Thoracic aorta (tissue), 2 donors: ENCODE measurements at places on chromosomes 2 and 18. TPM values are rescaled to one million over a fixed set of nuclear protein-coding genes. Genes with fewer than 3 reads are reported as not detected.

Gene PIEZO2
- total RNA-seq: 8.3 TPM

Gene IL1R2
- total RNA-seq: 18.3 TPM

Gene UGT1A7
- 0.35 TPM for total RNA-seq

GRCh38 chr2:127361929-127362885, 25.6 kb downstream of the MAP3K2 start:
- DNase-seq: no peak

DNA sequence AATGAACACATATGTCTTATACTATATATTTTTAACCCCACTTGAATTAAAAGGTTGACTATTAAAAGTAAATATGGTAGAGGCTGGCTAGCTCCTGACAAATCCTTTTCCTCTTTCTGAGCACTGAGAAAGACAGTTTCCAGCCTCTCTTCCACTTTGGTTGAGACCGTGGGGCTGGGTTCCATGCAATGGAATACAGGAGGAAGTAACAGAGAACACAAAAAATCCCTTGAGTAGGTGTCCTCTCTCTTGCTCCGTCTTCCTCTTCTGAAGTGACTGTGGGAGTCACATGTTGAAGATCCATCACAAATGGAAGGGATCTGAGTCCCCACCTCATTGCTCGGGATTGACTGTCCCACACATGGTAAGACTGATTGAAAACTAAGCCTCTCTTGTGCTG, 36.6 kb upstream of the SIGLEC15 start:
- DNase-seq: no peak

GRCh38 chr2:236177967-236178889, 10.0 kb upstream of the GBX2 start:
- no peak for DNase-seq

DNA sequence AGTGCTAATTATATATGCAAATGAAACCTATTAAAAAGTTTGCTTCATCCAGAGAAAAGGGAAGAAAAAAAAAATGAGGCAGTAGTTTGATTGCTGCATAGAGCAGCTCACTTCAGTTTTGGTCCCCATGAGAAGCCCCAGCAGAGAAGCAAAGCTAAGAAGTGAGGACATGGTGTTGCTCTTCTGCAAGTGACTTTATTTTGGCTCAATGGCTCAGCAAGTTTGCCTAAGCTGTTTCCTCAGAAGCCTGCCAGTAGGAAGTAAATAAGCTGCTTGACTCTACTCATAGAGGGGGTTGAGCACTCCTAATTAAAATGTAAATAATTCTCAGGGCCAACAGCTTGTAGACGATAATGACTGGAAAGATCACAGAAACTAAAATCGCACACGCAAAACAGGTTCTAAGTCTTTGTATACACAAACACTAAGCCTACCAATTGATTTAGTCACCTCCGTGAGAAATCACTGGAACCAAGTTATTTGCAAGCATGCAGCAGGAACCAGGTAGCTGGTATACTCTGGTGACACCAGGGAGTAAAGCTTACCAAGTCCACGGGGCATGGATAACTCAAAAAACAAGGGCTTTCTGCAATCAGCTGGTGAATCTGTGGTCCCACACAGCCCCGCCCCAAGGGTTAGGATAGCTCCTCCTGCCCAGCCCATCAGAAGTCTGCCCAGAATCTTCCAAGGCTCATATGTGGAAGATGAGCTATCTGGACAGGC, 39.7 kb upstream of the NABP1 start:
- DNase-seq: no peak

- no peak for DNase-seq
Measured at GRCh38 chr18:57214976-57215375, 68.1 kb downstream of the BOD1L2 start.

- DNase-seq: no peak
Measured at GRCh38 chr2:191206613-191207471, 38.4 kb upstream of the MYO1B start.

DNA sequence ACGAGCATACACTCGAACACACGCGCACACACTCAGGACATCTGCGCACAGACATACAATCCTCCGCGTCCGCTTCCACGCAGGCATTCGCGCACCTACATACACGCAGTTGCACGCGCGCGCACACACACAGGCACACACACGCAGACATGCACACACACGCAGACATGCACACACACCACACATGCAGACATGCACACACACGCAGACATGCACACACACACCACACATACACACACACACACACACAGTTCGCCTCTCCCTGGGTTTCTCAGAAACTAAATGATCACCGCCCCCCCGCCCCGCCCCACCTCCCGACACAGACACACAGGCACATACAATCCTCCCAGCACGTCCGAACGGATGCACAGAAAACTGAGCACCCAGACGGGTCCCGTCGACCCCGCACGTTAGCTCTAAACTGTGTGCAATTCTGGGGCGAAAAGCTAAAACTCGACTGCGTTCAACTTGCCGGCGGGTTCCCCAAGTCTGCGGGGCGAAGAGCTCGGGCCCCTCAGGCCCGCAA, 1.0 kb downstream of the EPHA4 start:
- no peak for DNase-seq

GRCh38 chr18:13254971-13255927, 36.7 kb downstream of the LDLRAD4 start:
- no peak for DNase-seq

GRCh38 chr2:47009253-47009767, 93.7 kb upstream of the MCFD2 start:
- DNase-seq: no peak

GRCh38 chr2:161228511-161229240, 68.4 kb downstream of the TANK start:
- no peak for DNase-seq

GRCh38 chr2:231299267-231299666, 96.2 kb upstream of the B3GNT7 start:
- no peak for DNase-seq
